CD4-positive, alpha-beta T cell (primary cell): ENCODE measurements at places on chromosomes 2 and 18. TPM values are rescaled to one million over a fixed set of nuclear protein-coding genes. Genes with fewer than 3 reads are reported as not detected.

Gene OXER1
- not detected for total RNA-seq

Gene IL1R1
- total RNA-seq, result 0.22 TPM

Gene B3GNT7
- total RNA-seq, result 0.38 TPM

Gene ANKRD62
- not detected for total RNA-seq

Gene OBSL1
- 0.31 TPM for total RNA-seq

Gene ADD2
- 6.4 TPM for total RNA-seq

Gene NFATC1
- 107 TPM for total RNA-seq

Gene KIF1A
- total RNA-seq, result not detected

Gene C2orf66
- total RNA-seq, result not detected

Gene WDR54
- total RNA-seq, result 21.7 TPM

DNA sequence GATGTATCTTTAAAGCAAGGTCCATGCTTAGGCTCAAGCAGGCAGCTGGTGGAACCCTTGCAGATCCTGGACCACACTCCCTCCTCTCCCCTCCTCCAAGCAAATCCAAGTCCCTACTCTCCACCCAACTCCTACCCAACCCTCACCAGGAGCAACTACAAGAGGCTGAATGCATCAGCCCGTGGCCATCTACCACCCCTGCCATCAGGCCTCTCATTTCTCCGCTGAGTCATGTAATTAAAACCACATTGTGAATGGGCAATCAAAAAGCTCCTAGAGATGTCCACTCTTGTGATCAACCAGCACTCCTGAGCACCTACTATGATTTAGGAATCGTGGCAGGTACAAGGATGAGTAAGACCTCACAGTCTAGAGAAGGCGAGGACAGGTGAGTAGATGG, 142.2 kb upstream of the CAPN13 start:
- no peaks in the 10 kb centered on the region for H3K27me3 ChIP-seq
- H3K4me3 ChIP-seq, result no peak overlapping the region
- H3K4me1 ChIP-seq, result no peaks in the 10 kb centered on the region

DNA sequence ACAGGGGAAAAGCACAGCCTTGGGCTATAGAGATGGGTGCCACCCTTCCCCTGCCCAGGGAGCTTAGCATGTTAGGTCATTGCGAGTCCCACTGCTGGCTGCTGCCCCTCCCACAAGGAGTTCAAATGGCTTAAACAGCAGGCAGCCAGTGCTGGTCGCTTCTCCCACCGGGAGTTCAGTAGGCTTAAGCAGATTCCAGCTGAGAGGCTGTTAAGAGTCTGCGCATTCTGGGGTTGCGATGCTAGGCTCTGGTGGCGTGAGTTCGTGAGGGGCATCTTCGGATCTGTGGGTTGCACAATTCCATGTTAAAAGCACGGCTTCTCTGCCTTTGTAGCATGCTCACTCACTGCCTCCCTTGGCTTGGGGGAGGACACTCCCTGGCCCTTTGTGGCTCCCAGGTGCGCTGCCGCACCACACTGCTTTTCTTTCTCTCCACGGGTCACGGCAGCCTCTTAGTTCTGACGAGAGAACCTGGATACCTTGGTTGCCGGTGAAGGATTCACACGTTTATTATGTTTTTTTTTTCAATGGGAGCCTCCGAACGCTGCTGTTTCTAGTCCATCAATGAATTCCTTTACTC, 93.2 kb downstream of the UNC80 start:
- no peaks in the 10 kb centered on the region for H3K36me3 ChIP-seq
- DNase-seq, result no peak
- H3K4me1 ChIP-seq, result no peaks in the 10 kb centered on the region
- no peak overlapping the region for H3K4me3 ChIP-seq
- H3K27ac ChIP-seq, result no peak overlapping the region

DNA sequence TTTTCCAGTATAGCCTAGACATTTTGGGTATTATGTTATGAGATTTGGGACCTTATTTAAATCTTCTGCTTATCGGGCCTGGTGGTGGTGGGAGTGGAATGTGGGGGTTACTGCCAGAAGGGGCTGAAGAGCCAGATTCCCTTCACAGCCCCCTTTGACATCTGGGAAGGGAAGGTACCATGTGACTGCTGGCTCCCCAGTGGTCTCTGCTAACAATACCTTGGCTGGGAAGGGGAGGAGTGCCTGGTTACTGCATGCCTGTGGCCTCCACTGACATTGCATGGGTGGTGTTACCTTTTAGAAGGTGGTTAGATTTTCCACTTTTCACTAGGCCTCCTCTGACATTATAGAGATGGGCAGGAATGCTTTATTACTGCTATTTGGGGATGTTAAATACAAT, 8.0 kb downstream of the ATP9B start:
- no peak overlapping the region for H3K4me3 ChIP-seq
- DNase-seq, result no peak
- H3K27me3 ChIP-seq, result no peaks in the 10 kb centered on the region

GRCh38 chr18:51405683-51406477, 208.4 kb upstream of the MEX3C start:
- DNase-seq, result no peak
- no peaks in the 10 kb centered on the region for H3K27me3 ChIP-seq
- no peaks in the 10 kb centered on the region for H3K36me3 ChIP-seq
- H3K4me3 ChIP-seq, result no peak overlapping the region
- no peak overlapping the region for H3K27ac ChIP-seq

DNA sequence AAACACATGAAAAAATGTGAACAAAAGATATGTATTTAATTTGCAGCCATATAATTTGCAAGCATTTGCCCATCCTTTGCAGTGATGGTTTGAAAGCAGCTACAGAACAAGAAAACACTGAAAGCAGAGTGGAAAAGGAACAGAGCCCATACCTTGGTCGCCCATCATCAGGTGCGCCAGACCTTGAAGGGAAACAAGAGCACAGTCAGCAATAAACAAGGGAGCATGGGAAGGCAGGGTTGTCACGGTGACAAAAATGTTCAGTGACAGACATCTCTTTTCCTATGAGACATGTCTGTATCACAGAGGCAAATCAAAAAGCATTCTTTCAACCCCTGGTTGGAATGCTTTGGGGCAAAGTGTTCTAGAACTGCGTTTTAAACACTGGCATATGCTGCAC, 109.4 kb downstream of the NRXN1 start:
- H3K36me3 ChIP-seq, result no peaks in the 10 kb centered on the region

DNA sequence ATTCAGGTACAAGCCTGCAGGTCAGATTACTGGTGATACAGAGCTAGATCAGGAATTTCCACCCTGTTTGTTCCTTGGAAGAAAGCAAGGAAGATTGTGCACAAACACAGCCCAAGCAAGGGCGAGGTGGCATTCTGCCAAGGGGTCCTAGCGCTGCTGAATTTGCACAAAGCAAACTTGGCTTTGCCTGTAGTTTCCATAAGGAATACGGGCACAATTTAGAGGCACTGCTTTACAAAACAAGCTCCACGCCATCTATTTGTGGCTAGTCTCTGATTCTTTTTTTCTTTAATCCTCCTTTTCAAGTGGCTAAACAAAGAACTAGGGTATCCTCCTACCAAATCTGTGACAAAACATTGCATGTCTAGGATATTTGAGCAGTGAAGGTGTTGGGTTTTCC, 195.5 kb upstream of the ACVR2A start:
- no peak overlapping the region for H3K27ac ChIP-seq
- peaks cover 3% of the 10 kb centered on the region for H3K4me1 ChIP-seq
- H3K36me3 ChIP-seq, result no peaks in the 10 kb centered on the region
- no peak for DNase-seq
- no peak overlapping the region for H3K4me3 ChIP-seq

- no peak overlapping the region for H3K4me3 ChIP-seq
- peaks cover 49% of the 10 kb centered on the region for H3K27me3 ChIP-seq
- H3K4me1 ChIP-seq, result peaks cover 4% of the 10 kb centered on the region
- DNase-seq, result peak; percentile 79
- no peak overlapping the region for H3K27ac ChIP-seq
These were observed 13.3 kb downstream of the CHPF start for GRCh38 chr2:219530048-219530963.

DNA sequence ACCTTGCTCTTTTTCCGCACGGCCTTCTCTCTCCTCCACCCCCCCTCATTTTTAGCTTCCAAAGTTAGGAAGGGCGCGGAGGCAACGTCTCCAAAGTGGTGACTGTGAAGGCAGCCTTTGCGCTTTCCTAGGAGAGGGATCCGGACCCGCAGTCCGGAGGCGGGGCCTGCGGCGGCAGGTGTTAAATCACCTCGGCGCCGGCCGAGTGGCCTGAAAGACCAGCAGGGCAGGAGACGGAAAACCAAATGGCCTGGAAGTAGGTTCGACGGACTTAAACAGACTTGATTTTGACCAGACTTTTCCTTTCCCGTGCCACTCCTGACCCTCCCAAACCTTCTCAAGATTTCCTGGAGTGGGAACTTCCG, 615 bp downstream of the GORASP2 start:
- no peaks in the 10 kb centered on the region for H3K27me3 ChIP-seq
- peak overlapping the region; percentile 91 for H3K4me3 ChIP-seq
- DNase-seq, result peak; percentile 15
- peak overlapping the region; percentile 86 for H3K27ac ChIP-seq
- H3K4me1 ChIP-seq, result peaks cover 12% of the 10 kb centered on the region

- H3K36me3 ChIP-seq, result no peaks in the 10 kb centered on the region
- no peak overlapping the region for H3K27ac ChIP-seq
- no peak for DNase-seq
- H3K4me1 ChIP-seq, result peaks cover 6% of the 10 kb centered on the region
- no peak overlapping the region for H3K4me3 ChIP-seq
- no peaks in the 10 kb centered on the region for H3K27me3 ChIP-seq
These were observed 92.7 kb downstream of the ZNF516 start for GRCh38 chr18:76402026-76402990.

GRCh38 chr2:207988975-207989374, 36.4 kb downstream of the PLEKHM3 start:
- no peaks in the 10 kb centered on the region for H3K36me3 ChIP-seq
- H3K4me3 ChIP-seq, result no peak overlapping the region
- H3K27me3 ChIP-seq, result no peaks in the 10 kb centered on the region
- H3K27ac ChIP-seq, result no peak overlapping the region
- no peak for DNase-seq

- H3K36me3 ChIP-seq, result no peaks in the 10 kb centered on the region
- no peaks in the 10 kb centered on the region for H3K4me1 ChIP-seq
- no peak overlapping the region for H3K4me3 ChIP-seq
- no peak overlapping the region for H3K27ac ChIP-seq
These were observed 23.2 kb upstream of the CNTNAP5 start for GRCh38 chr2:124001696-124002430.

GRCh38 chr2:176356251-176356650, 87.0 kb downstream of the MTX2 start:
- DNase-seq, result no peak
- H3K4me3 ChIP-seq, result no peak overlapping the region
- no peak overlapping the region for H3K27ac ChIP-seq

DNA sequence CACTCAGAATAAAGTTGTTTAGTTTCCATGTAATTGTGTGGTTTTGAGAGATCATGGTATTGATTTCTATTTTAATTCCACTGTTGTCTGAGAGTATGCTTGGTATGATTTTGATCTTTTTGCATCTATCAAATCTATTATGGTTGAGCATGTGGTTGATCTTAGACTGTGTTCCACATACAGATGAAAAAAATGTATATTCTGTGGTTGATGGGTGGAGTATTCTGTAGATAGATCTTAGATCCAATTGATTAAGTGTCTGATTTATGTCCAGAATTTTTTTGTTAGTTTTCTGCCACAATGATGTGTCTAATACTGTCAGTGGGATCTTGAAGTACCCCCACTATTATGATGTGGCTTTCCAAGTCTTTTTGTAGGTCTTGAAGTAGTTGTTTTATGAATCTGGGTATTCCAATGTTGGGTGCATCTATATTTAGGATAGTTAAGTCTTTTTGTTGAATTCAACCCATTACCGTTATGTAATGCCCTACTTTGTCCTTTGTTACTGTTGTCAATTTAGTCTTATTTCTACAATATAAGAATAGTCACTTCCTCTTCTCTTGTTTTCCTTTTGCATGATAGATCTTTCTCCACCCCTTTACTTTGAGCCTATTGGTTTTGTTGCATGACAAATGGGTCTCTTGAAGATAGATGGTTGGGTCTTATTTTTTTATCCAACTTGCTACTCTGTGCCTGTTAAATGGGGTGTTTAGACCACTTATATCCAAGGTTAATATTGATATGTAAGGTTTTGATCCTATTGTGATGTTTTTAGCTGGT, 101.8 kb downstream of the TRABD2A start:
- DNase-seq, result peak; percentile 50
- peaks cover 42% of the 10 kb centered on the region for H3K4me1 ChIP-seq
- H3K36me3 ChIP-seq, result no peaks in the 10 kb centered on the region
- no peak overlapping the region for H3K4me3 ChIP-seq

GRCh38 chr18:43887491-43887890, 610.2 kb upstream of the SYT4 start:
- no peaks in the 10 kb centered on the region for H3K4me1 ChIP-seq
- H3K27ac ChIP-seq, result no peak overlapping the region
- no peaks in the 10 kb centered on the region for H3K27me3 ChIP-seq
- no peaks in the 10 kb centered on the region for H3K36me3 ChIP-seq
- DNase-seq, result no peak

DNA sequence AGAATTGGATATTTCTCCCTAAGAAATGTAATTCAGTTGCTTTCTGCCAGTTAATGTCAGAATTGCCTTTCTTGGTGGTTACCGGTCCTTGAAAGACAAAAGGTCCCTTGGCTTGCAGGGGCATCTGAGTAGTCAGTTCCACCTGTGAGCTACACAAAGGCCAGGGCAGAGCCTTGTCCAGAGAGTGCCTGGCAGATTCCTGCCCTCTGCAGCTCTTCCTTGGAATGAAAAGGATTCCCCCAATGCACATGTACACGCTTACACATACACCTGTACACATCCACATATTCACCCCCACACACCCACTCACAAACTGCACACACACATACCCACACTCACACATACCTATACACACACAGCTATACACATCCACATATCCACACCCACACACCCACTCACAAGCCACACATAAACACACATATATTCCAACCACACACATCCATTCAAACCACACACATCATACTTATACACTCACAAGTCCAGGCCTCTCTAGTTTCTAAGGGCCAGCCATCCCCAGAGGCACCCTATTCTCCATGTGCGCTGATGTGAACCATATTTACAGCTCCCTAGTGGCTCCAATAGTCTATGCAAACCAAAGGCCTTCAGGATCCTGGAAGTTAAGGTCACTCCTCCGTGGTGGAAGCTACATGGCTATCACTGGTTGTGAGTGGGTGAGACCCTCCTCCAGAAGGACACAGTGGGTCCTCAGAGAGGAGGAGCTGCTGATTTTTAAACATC, 9.6 kb downstream of the CYRIA start:
- H3K4me1 ChIP-seq, result no peaks in the 10 kb centered on the region
- no peaks in the 10 kb centered on the region for H3K36me3 ChIP-seq
- no peak overlapping the region for H3K27ac ChIP-seq

DNA sequence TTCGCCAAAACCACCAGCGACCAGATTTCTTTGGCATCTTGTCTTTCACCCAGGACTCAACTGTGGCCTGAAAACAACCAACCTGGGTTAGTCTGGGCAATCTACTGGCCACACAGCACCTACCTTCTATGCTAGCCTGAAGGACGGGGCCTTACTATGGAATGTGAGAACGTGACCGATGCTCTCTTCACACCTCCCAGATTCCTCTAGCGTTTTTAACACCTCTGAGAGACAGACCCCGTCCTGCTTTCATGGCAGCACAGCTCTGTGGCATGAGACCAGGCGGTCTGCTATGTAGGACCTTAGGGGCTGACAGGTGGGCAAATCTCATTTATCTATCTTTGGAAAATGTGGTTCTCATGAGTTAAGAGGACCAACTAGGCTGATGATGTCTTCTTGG, 80.9 kb downstream of the EMILIN2 start:
- DNase-seq, result no peak
- H3K27ac ChIP-seq, result no peak overlapping the region
- H3K36me3 ChIP-seq, result peaks cover 97% of the 10 kb centered on the region
- H3K27me3 ChIP-seq, result no peaks in the 10 kb centered on the region

- no peak for DNase-seq
- no peak overlapping the region for H3K4me3 ChIP-seq
- H3K27ac ChIP-seq, result no peak overlapping the region
- no peaks in the 10 kb centered on the region for H3K36me3 ChIP-seq
These were observed 142.7 kb downstream of the ACKR3 start for GRCh38 chr2:236712304-236712703.
